T-helper 22 cell (primary cell): ENCODE measurements at places on chromosomes 5 and 9.
A peak's percentile ranks its signal among the peaks of the same experiment; 100 is the strongest.

DNA sequence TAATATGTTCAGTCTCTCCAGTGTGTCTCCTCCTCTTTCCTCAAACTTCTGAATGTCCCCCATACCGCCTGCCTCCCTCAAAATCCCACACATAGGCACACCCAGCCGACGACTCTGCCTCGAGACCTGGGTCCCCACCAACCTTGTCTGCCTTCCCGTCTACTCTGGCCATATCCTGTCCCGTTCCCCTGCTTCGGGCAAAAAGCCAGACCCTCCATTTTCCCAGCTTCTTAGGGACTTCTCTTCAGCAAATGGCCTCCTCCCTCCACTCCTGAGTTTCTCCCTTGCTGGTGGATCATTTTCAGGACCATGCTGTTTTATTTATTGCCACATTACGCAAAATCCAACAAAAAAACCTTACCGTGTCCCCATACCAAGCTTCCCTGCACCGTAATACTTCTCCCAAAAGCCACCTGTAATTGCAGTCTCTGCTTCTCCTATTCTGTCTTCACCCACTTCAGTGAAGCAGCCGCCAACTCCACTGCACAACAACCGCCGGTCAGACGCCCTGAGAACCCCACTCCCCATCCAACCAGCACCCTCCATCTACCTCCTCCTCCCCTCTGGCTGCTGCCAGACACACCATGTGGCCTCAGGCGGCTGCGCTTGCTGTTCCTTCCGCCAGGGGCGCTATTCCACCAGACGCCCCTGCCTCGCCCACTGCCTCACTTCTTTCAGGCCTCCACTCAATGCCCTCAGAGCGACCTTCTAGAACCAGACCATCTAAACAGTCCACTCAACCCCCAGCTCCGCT is 117.0 kb downstream of the TRPM6 start:
- DNase-seq, result peak; percentile 1

DNA sequence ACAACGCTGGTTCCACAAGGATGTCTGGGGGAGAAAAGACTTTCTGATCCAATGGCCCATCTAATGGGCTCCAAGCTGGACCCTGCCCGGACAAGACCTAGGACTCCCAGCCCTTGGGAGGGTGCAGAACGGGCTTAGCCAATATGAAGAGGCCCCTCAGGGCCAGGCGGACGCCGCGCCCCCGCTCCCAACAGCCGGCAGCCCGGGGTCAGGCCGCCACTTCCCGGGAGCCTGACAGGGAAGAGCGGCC is 493 bp downstream of the P4HA2 start:
- no peak for DNase-seq

GRCh38 chr5:81830596-81830995 is 79.7 kb upstream of the SSBP2 start:
- no peak for DNase-seq

- no peak for DNase-seq
These were observed 66.4 kb downstream of the EHMT1 start for GRCh38 chr9:137685035-137685740.

GRCh38 chr5:22391956-22392355 is 461.2 kb downstream of the CDH12 start:
- no peak for DNase-seq

DNA sequence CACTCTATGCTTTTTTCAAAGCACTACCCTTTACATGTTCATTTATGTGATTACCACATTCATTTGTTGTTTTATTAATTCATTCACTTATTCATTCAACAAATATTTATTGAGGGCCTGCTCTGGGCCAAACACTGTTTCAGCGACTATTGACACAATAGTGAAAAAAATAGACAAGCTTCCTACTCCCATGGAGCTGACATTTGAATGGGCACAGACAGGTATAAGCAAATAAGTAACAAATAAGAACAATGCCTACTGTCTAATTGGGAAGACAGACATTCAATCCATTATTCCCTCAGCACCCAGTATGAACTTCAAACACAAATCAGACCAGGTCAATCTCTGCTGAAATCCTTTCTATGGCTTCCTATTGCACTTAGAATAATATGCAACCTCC is 156.9 kb upstream of the NR3C1 start:
- no peak for DNase-seq

- no peak for DNase-seq
These were observed 60.0 kb upstream of the CDH6 start for GRCh38 chr5:31133488-31133887.

DNA sequence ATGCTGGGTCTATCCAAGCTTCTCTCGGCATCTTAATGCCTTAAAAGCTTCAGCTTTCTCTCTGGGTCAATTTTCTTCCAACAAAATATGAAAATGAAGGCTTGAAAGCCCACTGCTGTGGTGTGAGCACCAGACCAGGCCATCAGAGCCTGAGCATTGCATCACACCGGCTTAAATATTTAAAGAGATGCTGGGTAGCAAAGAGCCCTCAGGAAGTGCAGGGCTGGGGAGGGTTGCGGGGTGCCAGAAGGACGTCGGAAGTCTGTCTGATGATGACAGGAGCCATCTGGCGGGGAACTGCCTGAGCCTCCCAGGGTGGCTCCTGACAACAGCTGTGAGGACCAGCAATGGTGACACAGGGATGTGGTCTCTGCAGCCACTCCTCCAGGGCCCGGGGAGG is 185.5 kb downstream of the OLFM1 start:
- DNase-seq, result no peak

DNA sequence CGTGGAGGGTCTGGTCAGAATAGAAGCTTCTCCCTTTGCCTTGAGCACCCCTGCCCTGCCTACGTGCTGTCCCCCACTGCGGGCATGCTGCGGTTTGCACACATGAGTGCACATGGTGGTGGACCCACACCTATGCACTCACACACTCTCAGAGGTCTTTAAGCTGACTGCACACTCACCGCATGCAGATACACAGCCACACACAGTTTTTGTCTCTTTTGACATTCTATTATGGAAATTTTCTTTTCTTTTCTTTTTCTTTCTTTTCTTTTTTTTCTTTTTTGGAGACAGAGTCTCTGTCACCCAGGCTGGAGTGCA is 584 bp upstream of the ARID3C start:
- DNase-seq, result no peak

- no peak for DNase-seq
These were observed 59.5 kb upstream of the UBAC1 start for GRCh38 chr9:136020671-136021070.

- DNase-seq, result no peak
These were observed 20.7 kb downstream of the LHX2 start for GRCh38 chr9:124032247-124032646.

DNA sequence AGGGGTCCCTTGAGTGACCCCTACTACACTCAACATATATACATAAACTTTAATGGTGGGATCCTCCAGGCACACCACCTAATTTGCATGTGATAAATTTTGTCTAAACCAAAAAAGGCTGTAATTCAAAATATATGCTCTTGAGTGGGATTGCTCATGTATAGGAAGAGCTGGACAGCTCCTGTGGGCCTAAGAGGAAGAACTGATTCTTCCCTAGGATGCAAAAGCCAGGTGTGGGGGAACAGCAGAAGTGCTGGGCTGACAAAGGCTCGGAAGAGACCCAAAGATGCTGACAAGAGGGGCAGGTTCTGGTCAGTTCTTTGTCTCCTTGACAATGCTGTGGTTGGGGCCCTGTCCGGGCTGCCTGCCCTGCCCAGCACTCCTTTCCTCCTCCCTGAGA is 43.9 kb downstream of the PCDH1 start:
- DNase-seq, result no peak

GRCh38 chr5:36052538-36052937 is 14.1 kb downstream of the UGT3A2 start:
- no peak for DNase-seq

- DNase-seq, result no peak
These were observed 183.2 kb upstream of the POU5F2 start for GRCh38 chr5:93924628-93925027.

GRCh38 chr9:21583628-21584377 is 101.7 kb upstream of the IFNE start:
- DNase-seq, result no peak

DNA sequence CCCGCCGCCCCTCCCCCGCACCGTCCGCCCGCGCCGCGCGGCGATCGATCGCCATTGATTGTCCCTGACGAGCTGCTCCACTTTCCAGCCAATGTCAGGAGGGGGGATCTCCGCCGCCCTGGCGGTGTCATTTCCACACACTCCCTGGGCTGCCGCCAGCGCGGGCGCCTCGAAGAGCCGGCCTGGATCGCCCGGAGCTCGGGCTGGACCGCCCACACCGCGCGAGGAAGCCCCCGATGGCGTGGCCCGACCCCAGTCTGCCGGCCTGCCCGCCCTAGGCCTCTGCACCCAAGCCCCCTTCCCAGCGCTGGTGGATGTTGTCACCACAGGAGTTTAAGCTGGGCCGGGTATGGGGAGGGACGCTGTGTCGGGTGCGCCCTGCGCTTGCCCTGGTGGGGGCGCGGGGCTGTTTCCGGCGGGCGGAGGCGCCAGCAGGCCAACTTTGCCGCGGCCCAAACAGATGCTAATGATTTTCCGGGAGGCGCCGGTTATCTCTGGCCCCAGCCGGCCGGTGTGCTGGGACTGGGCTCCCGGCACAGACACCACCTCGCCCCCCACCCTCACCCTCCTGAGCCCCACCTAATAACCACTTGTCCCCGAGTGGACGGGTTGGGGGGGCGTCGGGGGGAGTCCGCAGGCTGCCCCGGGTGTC is 10.6 kb upstream of the CXXC5 start:
- no peak for DNase-seq

- DNase-seq, result no peak
These were observed 128.4 kb downstream of the DNAH5 start for GRCh38 chr5:13816126-13816525.

DNA sequence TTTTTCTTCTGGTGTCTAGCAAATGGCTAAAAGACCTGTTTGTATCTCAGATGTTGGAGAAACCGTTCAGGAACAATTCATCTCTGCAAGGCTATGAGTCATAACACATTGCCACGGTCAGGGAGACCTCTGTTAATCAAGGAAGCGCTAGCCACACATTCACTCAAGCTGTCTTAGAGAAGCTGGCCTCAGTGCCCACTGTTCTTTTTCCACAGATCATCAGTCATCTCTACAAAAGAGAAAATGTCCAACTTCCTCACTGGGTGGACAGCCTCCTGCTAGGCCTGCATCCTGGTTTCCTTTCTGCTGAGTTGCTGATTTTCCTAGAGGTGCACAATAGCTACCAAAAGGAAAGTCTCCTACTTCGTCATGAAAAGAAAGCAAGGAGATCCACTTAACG is 360.5 kb downstream of the BNC2 start:
- DNase-seq, result no peak

DNA sequence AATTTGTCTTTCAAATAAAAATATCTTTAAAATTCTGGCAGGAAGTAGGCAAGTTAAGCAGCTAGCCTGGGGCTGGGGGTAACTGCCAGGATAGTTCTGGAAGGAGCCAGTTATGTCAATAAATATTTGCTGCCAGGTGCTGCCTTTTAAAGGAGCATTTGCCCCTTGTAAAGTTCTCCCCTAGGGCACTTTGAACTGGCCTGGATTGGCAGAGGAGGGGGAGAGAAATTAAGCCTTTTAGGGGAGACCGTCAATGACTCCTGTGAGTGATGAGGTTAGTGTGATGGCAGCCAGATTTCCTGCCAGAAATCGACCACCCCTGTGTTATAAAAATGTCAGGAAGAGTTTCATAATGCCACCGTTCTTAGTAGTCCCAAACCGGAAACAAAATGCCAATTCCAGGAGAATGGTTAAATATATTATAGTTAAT is 89.8 kb upstream of the ELL2 start:
- no peak for DNase-seq

GRCh38 chr5:71836084-71836483 is 117.0 kb downstream of the CARTPT start:
- no peak for DNase-seq

- no peak for DNase-seq
These were observed 121.5 kb downstream of the RGS3 start for GRCh38 chr9:113585085-113585442.

DNA sequence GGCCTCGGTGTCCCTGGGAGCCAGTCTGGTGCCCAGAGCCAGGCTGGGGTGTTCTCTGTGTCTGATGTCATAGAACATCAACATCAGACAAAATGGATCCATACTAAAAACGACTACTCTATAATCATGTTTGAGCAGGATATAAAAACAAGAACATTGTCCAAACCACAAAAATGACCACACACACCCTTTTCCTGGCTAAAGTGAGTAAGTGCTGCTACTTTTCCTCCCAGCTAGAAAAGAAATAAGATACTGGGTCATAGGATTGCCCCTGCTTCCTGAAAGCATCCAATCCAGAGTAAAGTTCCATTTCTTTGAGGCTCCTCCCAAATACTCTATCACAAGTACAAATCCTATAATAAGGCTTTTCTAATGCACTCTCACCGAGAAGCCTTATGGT is 19.7 kb upstream of the TRAF1 start:
- DNase-seq, result no peak

DNA sequence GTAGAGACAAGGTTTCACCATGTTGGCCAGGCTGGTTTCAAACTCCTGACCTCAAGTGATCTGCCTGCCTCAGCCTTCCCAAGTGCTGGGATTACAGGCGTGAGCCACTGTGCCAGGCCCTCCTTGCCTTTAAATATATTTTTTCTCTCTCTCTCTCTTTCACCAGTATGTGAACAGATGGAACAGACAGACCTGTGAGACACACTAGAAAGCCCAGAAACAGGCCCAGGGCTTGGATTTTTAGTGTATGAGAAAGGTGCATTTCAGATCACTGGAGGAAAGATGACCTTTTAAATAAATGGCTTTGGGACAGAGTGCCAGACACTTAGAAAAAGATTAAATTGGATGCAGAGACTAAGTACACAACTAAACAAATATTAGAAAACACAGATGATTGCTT is 3.1 kb downstream of the RASGEF1C start:
- DNase-seq, result no peak

GRCh38 chr9:135886147-135886981 is 21.0 kb downstream of the CAMSAP1 start:
- no peak for DNase-seq

DNA sequence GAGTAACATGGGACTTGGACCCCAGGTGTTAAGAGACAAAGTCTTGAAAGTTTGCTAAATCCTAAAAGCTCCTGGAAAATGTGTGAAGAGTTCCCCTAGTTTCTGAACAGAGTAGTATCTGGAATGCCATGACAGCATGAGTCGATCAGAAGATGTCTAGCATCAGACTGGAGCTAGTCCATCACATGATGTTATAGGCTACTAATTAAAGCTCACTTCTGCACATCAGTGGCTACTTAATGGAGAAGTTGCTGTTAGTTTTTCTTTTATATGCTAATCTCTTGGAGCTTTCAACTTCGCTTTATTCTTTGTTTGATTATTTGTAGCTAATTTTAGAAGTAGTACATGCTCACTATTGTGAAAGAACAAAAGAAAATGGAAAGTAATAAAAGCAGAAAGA is 471.3 kb upstream of the KLF4 start:
- no peak for DNase-seq

- DNase-seq, result no peak
These were observed 17.5 kb downstream of the TMEM161B start for GRCh38 chr5:88251048-88251711.
